ENCODE measurements at places on chromosomes 6 and 20. TPM values are rescaled to one million over a fixed set of nuclear protein-coding genes. Genes with fewer than 3 reads are reported as not detected.
A peak's percentile ranks its signal among the peaks of the same experiment; 100 is the strongest.

- no peak for DNase-seq
These were observed 107.4 kb downstream of the SCML4 start for GRCh38 chr6:107716688-107717089.

Gene PKIB
- total RNA-seq: 44.8 TPM

- no peak for DNase-seq
These were observed 10.3 kb upstream of the BLCAP start for GRCh38 chr20:37538003-37538402.

- DNase-seq: no peak
These were observed 93.7 kb downstream of the PSMB1 start for GRCh38 chr6:170459451-170459850.

GRCh38 chr6:99349171-99350141 is at the start of gene FAXC:
Gene FAXC, minus strand, starts transcription at chr6:99349674. Its CDS starts 302 bp downstream, at chr6:99349372.
- peak; percentile 66 for DNase-seq
